ENCODE measurements at places on chromosomes 12 and 14. TPM values are rescaled to one million over a fixed set of nuclear protein-coding genes. Genes with fewer than 3 reads are reported as not detected.

Gene CIROP
- total RNA-seq = 0.88 TPM

Gene P2RX2
- not detected for total RNA-seq

Gene PPP2R3C
- 28.1 TPM for total RNA-seq

Gene G2E3
- 9.8 TPM for total RNA-seq

Gene CEBPE
- total RNA-seq = not detected

Gene OLR1
- total RNA-seq = 4.0 TPM

Gene TSPAN8
- total RNA-seq = 0.13 TPM

Gene ATG2B
- 14.0 TPM for total RNA-seq

Gene GMFB
- 60.2 TPM for total RNA-seq

Gene UNG
- total RNA-seq = 30.3 TPM

Gene AHNAK2
- 7.6 TPM for total RNA-seq

Gene SUDS3
- total RNA-seq = 29.5 TPM

Gene BRF1
- total RNA-seq = 28.7 TPM

Gene KIF26A
- total RNA-seq = 1.2 TPM

Gene BLTP3B
- total RNA-seq = 19.1 TPM

Gene CCDC38
- total RNA-seq = not detected

Gene FBLN5
- total RNA-seq = 149 TPM

Gene SMARCD1
- total RNA-seq = 56.8 TPM

Gene ACTR10
- total RNA-seq = 55.6 TPM

Gene GLT8D2
- total RNA-seq = 13.1 TPM

Gene SPTB
- not detected for total RNA-seq

Gene SLCO1A2
- not detected for total RNA-seq

Gene KRT85
- not detected for total RNA-seq

Gene RPGRIP1
- total RNA-seq = under 0.01 TPM

Gene POTEG
- total RNA-seq = not detected

Gene TIMM9
- 42.3 TPM for total RNA-seq

Gene ABHD12B
- total RNA-seq = not detected

Gene KRT78
- total RNA-seq = not detected

Gene SYNDIG1L
- total RNA-seq = 2.5 TPM

Gene PDE3A
- 3.6 TPM for total RNA-seq

Gene ELK3
- 39.2 TPM for total RNA-seq

Gene ZC2HC1C
- 0.39 TPM for total RNA-seq

Gene DIO3
- 7.2 TPM for total RNA-seq

Gene SERPINA9
- not detected for total RNA-seq

Gene CLBA1
- total RNA-seq = 8.9 TPM

Gene C1QL4
- total RNA-seq = 0.88 TPM

Gene NRIP2
- 1.0 TPM for total RNA-seq

Gene HPD
- 0.52 TPM for total RNA-seq

Gene RASSF8
- total RNA-seq = 24.6 TPM

Gene FBXL14
- 9.2 TPM for total RNA-seq

Gene OR4E1
- total RNA-seq = not detected

Gene ALKBH1
- total RNA-seq = 8.0 TPM

Gene NEMP1
- 10.9 TPM for total RNA-seq

Gene PTPN11
- total RNA-seq = 58.7 TPM

Gene PLCZ1
- not detected for total RNA-seq

Gene RDH11
- 114 TPM for total RNA-seq

Gene NPFF
- total RNA-seq = 1.7 TPM

Gene GPRC5D
- not detected for total RNA-seq

Gene CHPT1
- total RNA-seq = 36.8 TPM

Gene EXD2
- total RNA-seq = 16.8 TPM

Gene C12orf54
- not detected for total RNA-seq

Data from epithelial cell of alveolus of lung (primary cell).